Stimulated activated CD8-positive, alpha-beta memory T cell treated with anti-CD3 and anti-CD28 coated beads, Interleukin-7, amount 100 ng/mL, for 1 hour (primary cell): ENCODE measurements at places on chromosomes 2 and 18.

DNA sequence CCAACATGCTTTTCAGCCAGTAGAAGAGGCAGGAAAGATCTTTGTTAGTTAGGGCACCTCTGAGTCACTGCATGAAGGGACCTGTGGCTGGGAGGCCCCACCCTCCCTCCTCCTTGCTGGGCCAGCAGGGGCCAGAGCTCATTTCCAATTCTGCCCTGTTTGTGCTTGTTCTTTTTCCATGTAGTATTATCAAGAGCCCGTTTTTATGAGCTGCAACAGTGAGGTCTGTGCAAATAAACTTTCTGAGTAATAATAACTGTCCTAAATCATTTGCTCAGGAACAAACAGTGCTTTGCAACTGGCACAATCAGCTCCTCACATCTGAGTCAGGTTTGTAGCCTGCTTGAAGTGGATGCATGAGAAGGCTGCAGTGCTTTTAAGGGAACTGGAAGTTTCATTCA lies 128.0 kb downstream of the ARL4C start:
- DNase-seq = peak; percentile 18

- DNase-seq = no peak
Observed at GRCh38 chr2:199804831-199805230, 46.2 kb downstream of the FTCDNL1 start.

DNA sequence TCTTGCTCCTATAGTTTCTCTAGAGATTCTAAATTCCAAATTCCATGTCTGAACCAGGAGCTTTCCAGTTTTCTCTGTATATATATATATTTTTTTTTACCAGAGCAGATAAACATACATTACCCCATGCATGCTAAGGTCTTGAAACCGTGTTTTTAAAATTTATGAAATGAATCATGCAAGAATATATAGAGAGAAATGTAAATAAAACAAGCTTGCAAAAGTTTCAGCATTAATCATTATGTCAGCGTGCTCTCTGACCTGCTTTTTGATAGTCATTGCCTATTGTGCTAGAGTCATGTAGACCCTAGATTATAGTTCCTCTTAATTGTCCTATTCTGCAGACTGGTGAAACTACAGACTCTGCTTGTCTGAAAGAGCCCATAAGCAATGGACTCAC lies 22.6 kb upstream of the TRIM43 start:
- no peak for DNase-seq

DNA sequence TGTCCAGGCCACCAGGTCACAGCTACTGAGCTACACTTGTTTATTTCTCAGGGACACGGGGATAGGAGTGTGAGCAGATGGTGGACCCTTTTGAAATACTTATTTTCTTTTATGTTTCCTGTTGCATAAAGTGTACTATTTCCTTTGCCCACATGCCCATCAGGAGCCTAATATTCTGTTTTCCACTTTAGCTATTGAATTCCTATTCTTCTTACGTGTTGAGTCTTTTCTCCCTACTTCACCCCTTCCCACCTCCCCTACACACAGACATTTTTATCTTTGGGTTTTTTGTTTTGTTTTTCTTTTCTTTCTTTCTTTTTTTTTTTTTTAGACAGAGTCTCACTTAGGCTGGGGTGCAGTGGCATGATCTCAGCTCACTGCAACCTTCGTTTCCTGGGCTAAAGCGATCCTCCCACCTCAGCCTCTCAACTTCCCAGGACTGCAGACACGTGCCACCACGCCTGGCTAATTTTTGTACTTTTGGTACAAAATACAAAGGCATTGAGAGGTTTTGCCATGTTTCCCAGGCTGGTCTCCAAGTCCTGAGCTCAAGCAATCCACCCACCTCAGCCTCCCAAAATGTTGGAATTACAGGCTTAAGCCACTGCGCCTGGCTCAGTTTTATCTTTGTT lies 5.2 kb upstream of the GPR55 start:
- DNase-seq = no peak

- no peak for DNase-seq
Observed at GRCh38 chr2:181074457-181074856, 94.1 kb downstream of the UBE2E3 start.

- DNase-seq = no peak
Observed at GRCh38 chr2:238910751-238911351, 63.0 kb downstream of the TWIST2 start.

- no peak for DNase-seq
Observed at GRCh38 chr2:30446602-30447148, 371 bp upstream of the LCLAT1 start.

DNA sequence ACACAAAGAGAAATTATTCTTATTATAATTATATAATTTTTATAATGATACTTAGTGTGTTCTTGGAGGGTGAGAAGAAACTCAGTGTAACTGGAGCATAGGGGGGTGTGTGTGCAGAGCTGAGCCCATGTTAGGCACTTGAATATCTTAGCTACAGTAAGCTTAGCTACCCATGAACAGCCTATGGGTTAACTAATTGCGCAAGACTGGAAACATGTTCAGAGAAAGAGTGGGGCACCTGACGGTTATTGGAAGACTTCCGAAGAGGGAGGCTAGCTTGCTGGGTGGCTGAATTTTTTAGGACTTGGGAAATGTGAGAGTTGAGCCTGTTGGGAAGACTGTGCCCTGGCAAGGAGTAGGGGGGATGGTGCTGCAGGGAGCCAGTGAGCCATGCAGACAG lies 229.2 kb downstream of the SLC4A3 start:
- DNase-seq = no peak

DNA sequence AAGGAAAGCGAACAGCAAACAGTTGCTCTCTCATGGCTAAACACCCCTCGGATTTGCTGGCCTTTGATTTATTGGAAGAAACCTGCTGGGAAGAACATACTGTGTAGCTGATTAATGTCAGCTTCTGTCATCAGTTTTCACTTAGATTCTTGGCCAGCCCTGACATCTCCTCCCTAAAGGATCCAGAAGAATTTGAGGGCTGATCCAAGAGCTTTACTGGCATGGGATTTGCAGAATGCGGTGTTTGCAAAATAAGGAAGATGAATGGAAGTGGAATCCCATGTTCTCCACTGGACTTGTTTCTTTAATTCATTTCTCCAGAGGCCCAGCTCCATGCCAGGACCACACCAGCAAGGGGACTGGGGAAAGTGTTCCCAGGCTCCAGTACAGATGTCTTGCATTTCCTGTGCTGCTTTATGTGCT lies 80.5 kb downstream of the RDH14 start:
- DNase-seq = no peak

GRCh38 chr2:26462511-26463243 lies 15.2 kb downstream of the OTOF start:
- DNase-seq = no peak

DNA sequence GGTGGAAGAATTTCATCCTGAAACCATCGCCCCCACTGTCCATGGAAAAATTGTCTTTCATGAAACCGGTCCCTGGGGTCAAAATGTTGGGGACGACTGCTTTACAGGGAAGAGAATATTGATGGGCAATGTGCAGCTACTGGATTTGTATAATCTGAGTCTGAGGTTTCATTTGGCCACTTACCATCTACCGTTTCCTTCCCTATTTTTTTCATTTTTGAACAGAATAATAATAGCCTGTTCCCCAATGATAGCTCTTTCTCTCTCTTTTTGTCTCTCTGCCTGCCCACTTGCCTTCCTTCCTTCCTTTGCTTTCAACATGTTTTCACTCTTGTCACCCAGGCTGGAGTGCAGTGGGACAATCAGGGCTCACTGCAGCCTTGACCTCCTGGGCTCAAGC lies 78.3 kb upstream of the TLK1 start:
- no peak for DNase-seq

DNA sequence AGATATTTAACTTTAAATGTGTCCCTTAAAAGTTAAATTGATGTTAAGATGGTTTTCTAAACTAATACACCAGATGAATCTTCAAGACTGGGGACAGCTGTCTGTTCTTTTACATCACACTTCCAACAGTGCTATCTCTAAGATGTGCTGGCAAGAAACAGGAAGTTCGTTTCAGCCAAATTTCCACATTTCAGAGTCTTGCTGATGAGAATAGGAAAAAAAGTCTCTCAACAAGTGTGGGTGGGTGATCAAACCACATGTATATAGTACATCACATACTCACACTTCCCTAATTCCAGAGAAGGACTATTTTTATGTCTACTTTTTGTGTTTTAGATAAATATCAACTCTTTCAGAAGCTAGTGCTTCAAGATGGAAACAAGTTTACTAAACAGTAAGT lies 1712.8 kb upstream of the TMEFF2 start:
- DNase-seq = no peak

DNA sequence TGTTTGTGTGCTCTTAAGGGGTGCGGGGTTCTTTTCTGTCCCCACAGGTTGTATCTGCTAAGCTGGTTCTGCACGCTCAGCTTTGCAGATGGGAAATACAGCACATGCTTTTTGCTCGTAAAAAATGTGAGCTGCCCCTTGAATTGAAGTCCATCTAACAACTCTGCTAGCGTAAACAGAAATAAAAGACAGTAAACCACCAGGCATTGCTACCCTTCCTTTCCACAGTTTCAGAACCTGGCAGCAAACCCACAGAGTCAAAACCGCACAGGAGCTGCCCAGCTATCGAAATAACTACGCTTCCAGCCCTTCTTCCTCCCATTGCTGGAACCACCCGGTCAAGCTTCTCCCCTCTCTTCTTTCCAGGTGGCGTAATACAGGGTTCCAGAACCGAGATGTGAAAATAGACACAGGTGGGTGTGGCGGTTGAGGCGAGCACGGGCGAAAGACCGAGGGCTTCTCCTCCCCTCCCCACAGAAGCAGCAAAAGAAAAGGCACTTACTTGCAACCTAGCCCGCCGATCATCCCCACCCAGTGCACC lies 479 bp downstream of the SCN9A start:
- DNase-seq = no peak

GRCh38 chr2:160096409-160096808 lies 34.0 kb upstream of the PLA2R1 start:
- no peak for DNase-seq

- DNase-seq = no peak
Observed at GRCh38 chr2:209905691-209906090, 96.7 kb upstream of the RPE start.

GRCh38 chr2:200586644-200586975 lies 796 bp downstream of the AOX1 start:
- no peak for DNase-seq

DNA sequence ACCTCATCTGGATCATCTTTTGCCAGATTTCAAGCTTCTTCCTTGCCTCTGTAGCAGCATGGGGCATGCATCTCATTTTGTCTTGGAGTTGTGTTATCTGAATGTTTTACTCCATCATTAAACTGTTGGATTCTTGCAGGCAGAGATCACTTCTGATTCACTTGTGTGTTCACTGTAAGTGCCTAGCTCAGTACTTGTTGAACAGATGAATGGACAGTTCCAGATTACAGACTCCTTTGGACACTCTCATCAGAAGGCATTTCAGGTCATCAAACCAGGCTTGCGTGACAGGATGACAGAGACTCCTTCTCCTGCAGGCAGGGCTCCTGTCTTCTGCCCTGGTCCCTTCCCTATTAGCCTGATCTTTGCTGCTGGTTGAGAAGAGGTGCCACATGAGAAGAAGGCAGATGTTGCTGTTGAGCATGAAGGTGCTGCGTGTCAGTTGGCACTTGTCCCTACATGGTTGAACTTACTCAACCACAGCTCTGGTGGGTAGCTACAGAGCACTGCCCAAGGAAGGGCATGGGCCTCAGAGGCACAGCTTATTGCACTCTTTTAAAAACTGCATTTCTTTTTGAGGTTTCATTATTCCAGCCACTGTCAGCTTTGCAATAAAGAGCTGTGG lies 58.9 kb downstream of the INPP4A start:
- no peak for DNase-seq

DNA sequence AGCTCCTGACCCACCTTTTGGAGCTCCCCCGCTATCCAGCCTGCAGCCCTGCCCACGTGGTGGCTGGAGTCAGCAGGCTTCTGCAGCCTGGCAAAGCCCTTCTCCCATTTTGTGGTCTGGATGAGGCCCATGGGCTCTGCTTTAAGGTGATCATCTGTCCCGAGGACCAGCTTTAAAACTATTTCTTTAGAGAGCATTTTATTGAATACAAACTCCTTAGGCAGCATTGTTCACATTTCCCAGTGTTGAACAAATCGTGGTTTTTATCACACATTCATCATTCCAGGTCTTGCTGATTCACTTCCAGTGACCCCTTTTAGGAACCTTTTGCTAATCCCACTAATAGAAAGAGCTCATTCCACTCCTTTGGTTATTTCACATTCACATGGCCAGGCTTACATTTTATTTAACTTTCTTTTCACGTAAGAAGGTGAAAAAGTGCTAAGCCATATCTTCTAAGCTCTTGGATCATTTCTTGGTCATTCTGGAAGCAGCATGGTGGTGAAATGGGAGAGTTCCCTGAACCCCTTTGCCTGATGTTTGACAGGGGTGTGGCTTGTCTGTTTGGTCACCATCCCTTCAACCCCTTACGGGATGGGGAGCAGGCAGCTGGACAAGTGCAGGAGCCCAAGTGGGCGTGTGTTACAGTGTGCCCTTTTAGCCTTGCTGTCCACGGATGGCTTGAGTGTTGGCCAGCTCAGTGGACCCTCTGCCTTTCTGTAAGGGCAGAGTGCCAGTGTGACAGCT lies 80.4 kb upstream of the RAPGEF4 start:
- no peak for DNase-seq

GRCh38 chr2:74927621-74928020 lies 30.8 kb upstream of the POLE4 start:
- DNase-seq = no peak
